ENCODE measurements at places on chromosomes 11 and 22.

- no peak for DNase-seq
Measured at GRCh38 chr11:23765682-23766252, 731.1 kb upstream of the LUZP2 start.

- DNase-seq = no peak
Measured at GRCh38 chr11:11401960-11402535, 49.0 kb upstream of the CSNK2A3 start.

DNA sequence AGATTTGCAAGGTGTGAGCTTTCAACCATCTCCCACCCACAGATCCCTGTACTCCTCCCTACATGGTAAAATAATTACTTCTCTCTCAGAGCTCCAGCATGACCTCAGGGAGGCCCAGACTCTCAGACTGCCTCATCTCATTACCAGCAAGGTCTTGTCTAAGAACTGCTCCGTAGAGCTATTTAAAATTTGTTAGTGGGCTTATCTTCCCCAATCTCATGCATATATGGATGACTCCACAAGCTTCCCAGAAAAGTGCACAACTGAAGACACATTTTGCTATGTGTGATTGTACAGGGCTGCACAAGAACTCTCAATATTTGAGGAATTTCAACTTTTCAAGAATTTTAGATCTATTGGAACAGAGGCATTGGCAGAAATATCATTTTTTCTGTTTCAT lies 230.3 kb downstream of the CSNK2A3 start:
- DNase-seq = no peak

DNA sequence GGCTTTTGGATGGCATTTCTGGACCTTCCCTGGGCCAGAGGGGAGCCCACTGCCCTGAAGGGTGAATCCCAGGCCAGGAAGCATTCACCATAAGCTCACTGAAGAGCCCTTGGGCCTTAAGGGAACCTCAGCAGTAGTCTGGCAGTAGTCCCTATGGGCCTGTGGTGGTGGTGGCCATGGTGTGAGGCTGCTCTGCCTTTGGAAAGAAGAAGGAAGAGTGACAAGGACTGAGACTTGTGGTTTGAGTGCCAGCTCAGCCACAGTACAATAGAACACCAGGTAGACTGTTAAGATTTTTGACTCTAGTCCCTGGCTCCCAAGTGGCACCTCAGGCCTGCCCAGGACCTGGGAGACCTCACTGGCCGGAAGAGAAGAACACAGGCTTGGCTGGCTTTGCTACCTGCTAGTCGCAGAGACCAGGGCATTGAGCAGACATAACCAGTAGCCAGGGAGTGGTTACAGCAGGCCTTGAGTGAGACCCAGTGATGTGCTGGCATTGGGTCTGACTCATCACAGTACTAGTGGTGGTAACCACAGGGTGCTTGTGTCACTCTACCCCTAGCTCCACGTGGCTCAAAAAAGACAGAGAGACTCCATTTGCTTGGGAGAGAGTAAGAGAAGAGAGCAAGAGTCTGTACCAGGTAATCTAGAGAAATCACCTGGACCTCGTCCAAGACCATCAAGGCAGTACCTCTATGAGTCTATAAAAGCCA lies 259.8 kb upstream of the BLID start:
- DNase-seq = no peak

GRCh38 chr11:43576803-43577521 lies 103.6 kb upstream of the HSD17B12 start:
- DNase-seq = peak; percentile 17

DNA sequence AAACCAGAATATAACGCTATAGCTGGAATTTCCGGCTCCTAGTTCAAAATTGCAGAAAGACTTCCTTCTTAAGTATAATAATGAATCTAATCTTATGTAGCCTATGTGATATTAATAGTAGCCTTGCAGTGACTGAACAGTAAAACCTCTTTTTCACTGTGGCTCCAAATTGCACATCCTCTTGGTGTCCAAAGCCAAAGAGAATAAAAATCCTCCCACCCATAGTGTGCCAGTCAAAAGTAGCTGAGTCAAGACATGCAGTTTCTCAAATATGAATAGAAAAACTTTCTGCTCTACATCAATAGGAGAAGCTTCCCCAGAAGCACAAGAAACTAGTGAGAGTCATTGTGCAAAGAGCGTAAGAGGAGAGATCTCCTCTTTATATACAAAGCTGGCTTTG lies 76.0 kb upstream of the PICALM start:
- DNase-seq = no peak

GRCh38 chr22:42134100-42135020 lies 3.8 kb upstream of the CYP2D6 start:
- no peak for DNase-seq

- DNase-seq = no peak
Measured at GRCh38 chr22:46093796-46094195, 56.5 kb upstream of the PPARA start.

DNA sequence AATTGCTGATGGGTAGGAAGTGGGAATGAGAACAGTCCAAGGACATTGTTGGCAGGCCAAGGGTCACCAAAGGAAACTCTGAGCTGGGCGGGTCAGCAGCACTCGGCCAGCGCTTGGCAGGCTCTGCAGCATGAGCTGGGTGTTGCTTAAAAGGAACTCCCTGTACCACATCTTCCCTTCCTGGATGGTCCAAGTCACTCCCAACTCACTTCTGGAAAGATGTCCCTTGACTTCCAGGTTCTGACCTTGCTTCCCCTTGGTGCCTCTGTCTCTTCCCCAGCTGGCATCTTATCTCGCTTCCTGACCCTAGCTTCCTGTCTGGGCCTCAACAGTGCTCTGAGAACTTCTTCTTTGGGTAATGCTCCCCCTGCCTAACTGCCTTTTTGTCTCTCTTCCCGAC lies 24.8 kb upstream of the SWAP70 start:
- DNase-seq = no peak

DNA sequence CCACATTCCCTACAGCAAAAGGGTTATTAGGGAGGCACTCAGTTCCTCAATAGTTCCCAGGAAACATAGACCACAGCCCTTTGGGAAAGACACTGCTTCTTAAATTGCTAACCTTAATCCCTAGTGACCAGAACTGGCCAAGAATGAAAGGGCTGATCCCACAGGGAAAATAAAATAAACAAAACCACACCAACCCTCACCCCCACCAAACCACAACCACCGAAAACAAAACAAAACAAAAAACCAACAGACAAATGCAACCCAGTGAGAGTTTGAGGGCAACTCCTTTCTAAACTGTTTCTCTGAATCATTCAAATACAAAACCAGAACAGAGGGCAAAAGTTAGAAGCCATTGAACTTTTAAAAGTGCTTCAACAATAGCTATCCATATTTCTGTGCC lies 57.2 kb downstream of the NAV2 start:
- DNase-seq = no peak

DNA sequence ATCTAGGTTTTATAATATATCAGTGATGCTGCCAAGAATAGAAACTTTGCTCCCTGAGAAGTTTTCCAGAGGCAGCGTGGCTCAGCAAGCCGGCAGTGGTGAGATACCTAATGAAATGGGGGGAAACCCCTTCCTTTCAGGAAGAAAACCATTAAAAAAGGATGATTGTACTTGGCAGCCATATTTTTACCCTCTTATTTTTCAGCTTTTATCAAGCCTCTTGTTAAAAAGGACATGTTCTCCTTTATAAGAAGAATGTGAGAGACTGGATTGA lies 9.0 kb upstream of the ME3 start:
- no peak for DNase-seq

DNA sequence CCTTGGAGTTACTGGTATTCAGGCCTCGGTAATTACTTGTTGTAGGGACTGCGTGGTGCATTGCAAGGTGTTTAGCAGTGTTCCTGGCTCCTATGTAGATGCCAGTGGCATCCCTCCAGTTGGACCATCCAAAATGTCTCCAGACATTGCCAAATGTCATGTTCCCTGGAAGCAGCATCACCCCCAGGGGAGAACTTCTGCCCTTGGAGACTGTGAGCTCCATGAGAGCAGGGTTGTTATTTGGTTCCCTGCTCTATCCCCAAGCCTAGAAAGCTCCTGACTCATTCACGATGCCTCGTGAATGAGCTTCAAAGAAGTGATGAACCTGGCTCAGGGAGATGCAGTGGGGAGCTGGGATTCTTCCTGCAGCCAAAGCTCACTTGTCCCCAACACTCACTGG lies 4.8 kb upstream of the CD248 start:
- DNase-seq = no peak

DNA sequence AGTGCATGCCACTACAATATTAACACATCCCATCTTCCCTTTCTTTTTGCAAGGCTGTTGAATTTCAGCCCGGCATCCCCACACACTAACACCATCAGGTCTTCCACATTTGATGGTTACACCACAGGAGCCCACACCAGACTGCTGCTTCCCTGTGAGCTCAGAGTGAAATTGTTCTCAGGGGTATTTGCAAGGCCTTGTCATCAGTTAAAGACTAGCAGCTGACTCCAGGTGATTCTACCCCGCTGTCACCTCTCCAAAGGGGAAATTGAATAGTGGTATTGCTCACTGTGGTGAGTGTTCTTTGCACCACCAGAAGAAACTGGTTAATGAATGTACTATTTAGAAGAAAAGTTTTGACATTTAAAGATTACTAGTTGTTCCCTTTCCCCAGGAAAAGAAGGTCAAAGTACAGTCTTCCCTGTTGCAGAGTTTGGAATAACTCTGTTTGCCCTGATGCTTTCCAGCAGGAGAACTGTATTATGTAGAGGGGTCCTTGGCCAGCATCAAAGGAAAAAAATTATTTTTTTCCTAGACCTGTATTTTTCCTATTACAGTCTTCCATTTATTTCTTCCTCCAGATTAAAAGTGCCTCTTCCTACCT lies 41.9 kb downstream of the BID start:
- no peak for DNase-seq

DNA sequence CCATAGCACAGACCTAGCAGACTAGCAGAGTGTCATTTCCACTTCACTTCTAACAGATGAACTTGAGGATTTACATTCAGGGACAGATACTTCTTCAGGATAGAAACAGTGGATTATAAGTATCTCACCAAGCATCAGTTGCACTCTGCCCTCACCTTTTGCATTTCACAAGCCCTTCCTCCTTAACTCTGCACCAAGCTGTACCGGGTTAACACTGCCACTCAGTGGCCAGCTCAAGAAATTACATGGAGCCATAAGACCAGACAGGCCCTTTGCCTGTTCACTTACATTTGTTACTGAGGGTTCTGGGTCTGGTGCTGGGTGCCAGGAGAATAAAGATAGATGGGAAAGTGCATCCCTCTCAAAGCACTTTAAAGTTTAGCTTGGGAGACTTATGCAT lies 309.8 kb downstream of the SHANK2 start:
- DNase-seq = no peak

DNA sequence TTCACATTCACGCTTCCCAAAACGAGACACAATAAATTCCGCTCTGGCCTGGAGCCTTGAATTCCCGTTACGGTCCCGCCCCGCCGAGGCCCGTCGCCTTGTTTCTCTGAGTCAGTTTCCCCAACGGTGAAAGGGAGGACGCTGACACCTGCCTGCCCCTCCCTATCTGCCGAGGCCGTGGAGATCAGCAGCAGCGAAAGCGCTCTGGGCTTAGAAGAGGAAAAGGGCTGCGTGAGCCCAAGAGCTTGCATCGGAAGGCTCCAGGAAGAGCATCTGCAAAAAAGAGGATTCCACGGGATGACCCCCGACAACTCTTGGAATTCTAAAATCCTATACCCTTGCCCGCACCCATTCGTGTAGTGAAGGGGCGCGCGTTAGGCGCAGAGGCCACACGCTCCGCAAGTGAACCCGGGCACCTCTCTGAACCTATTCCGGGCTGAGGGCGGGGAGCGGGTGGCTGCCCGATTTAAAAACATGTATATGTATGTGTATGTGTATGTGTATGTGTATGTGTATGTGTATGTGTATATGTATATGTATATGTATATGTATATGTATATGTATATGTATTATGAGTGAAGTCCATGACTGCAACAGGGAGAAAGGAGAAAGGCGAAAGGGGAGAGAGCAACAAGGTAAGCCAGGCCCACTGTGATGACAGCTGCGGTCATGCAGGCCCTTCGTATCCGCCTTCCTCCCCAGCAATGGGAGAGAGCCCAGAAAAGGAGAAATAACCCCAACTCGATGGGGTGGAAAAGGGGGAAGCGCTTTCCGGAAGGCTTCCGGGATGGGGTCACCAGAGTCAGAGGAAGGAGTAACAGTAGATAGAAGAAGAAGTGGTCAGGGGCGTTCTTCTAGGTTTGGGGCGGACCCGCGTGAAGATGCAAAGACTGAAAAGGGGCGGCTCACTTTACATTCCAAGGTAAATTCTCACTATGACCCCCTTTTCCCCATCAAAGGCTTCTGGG lies 948 bp upstream of the MRTFA start:
- peak; percentile 57 for DNase-seq

DNA sequence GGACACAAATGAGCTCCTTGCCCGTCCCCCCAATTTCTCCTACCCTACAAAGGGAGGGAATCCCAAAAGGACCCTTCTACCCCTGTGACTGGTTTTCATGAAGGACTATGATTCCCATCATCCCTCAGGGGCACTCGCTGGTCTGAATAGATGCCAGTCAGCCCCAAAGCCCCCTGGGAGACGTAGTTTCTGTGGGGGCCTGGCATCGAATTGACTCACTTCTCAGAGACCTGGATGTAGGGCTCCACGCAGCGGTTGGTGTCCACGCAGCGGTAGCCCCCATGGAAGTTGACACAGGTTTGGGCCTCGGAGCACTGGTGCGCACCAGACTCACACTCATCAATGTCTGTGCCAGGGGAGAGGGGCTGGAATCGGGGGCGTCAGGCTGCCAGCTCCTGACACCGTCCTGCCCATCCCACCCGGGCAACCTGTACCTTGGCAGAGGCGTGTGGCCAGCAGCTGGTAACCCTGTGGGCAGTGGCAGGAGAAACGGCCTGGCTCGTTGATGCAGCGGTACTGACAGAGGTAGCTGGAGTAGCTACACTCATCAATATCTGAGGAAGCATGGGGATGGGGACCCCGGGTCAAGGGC lies 4.4 kb downstream of the EFEMP2 start:
- DNase-seq = no peak

GRCh38 chr11:59728154-59728553 lies 14.5 kb upstream of the OR10V1 start:
- DNase-seq = no peak

- DNase-seq = no peak
Measured at GRCh38 chr11:66719111-66719872, 9.7 kb downstream of the SPTBN2 start.

GRCh38 chr22:24601217-24602104 lies 1.5 kb upstream of the GGT1 start:
- no peak for DNase-seq

DNA sequence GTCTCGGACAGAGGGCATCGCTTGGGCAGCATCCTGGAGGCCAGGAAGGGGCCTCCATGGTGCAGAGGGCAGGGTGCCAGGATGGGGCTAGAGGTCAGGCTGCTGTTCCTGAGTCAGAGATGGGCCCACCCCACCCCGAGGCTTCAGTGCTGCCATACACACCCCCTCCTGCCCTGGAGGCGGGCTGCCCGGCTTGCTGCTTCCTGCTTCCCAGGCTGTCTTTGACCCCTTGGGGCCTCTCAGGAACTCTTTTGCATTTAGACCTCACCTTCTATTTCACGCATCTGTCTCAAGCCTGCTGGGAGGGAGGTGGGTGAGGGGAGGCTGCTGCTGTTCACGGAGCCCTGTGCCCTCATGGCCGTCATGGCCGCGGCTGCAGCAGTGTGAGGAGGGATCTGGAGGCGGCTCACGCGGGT lies 6.6 kb upstream of the GRAMD4 start:
- no peak for DNase-seq
